ENCODE measurements at places on chromosomes 7 and 10.
A peak's percentile ranks its signal among the peaks of the same experiment; 100 is the strongest.

DNA sequence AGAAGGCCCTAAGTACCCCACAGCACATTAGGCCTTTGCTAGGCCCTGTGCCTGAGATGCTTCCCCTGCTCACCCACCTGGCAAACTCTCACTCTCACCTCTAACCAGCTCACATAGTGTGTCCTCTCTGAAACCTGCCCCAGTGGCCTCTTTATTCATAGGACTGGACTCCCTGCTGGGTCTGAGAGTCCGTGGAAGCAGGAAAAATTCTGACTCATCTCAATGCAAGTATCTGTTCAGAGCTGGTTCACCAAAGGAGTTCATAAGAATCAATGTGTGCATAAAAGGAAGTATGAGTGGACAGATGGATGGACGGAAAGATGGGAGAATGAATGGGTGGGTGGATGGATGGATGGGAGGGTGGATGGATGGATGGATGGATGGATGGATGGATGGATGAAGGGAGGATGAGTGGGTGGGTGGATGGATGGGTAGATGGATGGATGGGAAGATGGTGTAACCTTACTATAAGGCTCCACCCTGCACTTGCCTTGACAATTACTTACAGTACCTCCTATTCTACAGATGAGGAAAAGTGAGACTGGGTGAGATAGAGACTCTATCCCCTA, 111.2 kb upstream of the ZMIZ1 start:
- no peak for DNase-seq

GRCh38 chr7:2785071-2785500, 59.0 kb downstream of the GNA12 start:
- DNase-seq: peak; percentile 44

GRCh38 chr10:49322371-49323170, 23.6 kb downstream of the C10orf71 start:
- no peak for DNase-seq

DNA sequence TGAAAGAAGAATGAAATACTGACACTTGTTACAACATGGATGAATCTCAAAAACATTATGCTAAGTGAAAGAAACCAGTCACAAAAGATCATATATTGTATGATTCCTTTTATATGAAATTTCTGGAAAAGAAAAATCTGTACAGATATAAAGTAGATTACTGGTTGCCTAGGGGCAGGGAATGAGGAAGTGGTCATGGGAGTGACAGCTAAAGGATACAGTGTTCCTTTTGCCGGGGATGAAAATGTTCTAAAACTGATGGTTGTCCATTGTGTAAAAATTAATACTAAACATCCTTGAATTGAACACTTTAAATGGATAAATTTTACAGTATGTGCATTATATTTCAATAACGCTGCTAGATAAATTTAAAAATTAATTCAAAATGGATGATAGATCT, 25.1 kb downstream of the ALOX5 start:
- no peak for DNase-seq

- DNase-seq: no peak
Observed at GRCh38 chr7:115496006-115496405, 534.6 kb downstream of the TFEC start.

DNA sequence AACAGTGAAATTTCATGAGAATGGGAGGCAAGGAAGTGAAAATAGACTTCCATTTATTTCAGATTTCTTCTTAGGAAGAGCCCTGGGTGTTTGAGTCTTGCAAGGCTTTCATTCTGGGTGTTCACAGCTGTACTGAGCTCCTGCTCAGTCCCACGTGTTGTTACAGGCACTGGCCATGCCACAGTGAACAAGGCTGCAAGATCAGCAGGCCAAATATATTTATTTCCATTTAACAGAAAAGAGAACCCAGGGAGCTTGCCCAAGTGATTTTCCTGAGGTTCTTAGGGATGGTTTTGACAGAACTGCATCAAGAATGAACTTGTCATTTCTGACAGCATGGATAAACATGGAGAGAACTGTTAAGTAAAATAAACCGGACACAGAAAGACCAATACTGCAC, 54.5 kb upstream of the CD36 start:
- DNase-seq: no peak
